Ascending aorta (tissue), 2 donors: ENCODE measurements at places on chromosomes 11 and 22.

- H3K36me3 ChIP-seq: no peaks in the 10 kb centered on the region
- no peak overlapping the region for H3K4me3 ChIP-seq
- peaks cover 3% of the 10 kb centered on the region for H3K4me1 ChIP-seq
- H3K27me3 ChIP-seq: no peaks in the 10 kb centered on the region
- DNase-seq: no peak
Measured at GRCh38 chr11:118845369-118845768, 38.3 kb upstream of the CXCR5 start.

GRCh38 chr11:89660234-89660633 is 49.9 kb upstream of the TRIM77 start:
- no peaks in the 10 kb centered on the region for H3K36me3 ChIP-seq
- H3K4me3 ChIP-seq: no peak overlapping the region
- DNase-seq: no peak
- H3K4me1 ChIP-seq: no peaks in the 10 kb centered on the region
- no peak overlapping the region for H3K27ac ChIP-seq

DNA sequence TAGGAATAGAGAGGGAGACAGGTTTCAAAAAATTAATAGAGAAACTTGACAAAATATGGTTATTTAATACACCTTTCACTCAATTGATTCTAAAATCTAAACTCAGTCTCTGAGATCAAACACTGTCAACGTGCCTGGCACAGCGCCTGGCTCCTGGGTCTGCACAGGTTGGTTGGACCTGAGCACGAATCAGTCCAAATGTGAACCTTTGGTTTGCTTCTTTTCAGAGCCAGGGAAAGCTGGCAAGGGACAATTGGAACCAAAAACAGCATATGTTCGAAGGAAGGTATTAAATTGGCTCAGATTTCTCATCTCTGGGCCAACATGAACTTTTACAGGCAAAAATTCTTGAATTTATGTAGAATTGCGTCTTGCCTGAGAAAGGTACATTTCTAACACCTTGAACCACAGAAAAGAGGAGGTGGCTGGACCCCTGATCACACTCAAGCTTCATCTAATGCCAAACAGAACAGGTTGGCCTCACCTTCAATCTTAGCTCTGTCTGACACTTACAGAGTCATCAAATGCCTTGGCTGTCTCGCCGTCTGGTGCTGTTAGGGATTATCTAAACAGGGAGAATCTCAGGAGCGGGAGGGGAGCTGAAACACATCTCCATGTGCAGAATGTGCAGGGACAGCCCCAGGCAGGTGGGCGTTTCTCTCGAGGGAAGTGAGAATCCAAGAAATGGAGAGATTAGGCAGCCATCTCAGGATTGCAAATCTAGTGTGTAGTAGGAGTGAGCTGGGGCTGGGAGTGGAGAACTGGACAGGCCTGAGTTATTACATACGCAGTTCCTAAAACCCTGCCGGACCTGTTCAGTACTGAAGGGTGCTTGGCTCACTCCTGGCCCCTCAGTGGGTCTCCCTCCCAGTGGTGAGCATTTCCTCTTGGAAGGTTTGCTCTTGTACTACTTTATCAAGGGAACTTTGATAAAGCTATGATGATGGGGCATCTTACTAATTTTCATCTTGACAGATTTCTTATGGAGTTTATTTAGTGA is 442.2 kb upstream of the B3GAT1 start:
- H3K27me3 ChIP-seq: no peaks in the 10 kb centered on the region
- no peaks in the 10 kb centered on the region for H3K36me3 ChIP-seq
- no peak for DNase-seq

- peaks cover 23% of the 10 kb centered on the region for H3K36me3 ChIP-seq
- no peak for DNase-seq
- H3K4me1 ChIP-seq: no peaks in the 10 kb centered on the region
- no peak overlapping the region for H3K27ac ChIP-seq
- no peaks in the 10 kb centered on the region for H3K27me3 ChIP-seq
Measured at GRCh38 chr11:46537121-46537520, 56.7 kb downstream of the AMBRA1 start.
